ENCODE measurements at places on chromosomes 13 and 19.

- DNase-seq, result no peak
Measured at GRCh38 chr19:55479451-55480230, 3.2 kb downstream of the ZNF628 start.

GRCh38 chr13:28557725-28558520 is 63.0 kb upstream of the FLT1 start:
- no peak for DNase-seq

DNA sequence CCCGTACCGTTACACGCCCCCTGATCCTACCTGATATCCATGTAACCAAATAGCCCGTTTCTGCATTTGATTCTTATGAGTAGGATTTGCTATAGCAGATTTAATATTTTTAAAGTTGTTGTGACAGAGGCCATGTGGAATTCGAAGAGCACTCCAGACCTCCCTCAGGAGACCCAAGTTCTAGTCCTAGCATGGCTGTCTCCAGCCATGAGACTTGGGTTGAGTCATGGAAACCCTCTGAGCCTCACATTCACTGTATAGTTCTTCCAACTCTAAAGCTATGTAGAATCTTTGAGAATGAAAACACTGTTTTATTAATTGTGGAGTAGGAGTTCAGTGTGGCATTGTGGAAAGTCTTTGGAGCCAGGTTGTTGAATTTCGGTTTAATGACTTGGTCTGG is 8.0 kb upstream of the GPR183 start:
- DNase-seq, result no peak

- DNase-seq, result no peak
Measured at GRCh38 chr19:33089010-33089409, 8.0 kb downstream of the GPATCH1 start.

- DNase-seq, result no peak
Measured at GRCh38 chr19:38025909-38026307, 118.9 kb downstream of the SIPA1L3 start.

- DNase-seq, result no peak
Measured at GRCh38 chr13:96072392-96072791, 17.5 kb upstream of the HS6ST3 start.

- peak; percentile 15 for DNase-seq
Measured at GRCh38 chr19:11578258-11579142, 1.1 kb upstream of the ACP5 start.

- DNase-seq, result no peak
Measured at GRCh38 chr19:50745221-50745620, 22.1 kb downstream of the CLEC11A start.

DNA sequence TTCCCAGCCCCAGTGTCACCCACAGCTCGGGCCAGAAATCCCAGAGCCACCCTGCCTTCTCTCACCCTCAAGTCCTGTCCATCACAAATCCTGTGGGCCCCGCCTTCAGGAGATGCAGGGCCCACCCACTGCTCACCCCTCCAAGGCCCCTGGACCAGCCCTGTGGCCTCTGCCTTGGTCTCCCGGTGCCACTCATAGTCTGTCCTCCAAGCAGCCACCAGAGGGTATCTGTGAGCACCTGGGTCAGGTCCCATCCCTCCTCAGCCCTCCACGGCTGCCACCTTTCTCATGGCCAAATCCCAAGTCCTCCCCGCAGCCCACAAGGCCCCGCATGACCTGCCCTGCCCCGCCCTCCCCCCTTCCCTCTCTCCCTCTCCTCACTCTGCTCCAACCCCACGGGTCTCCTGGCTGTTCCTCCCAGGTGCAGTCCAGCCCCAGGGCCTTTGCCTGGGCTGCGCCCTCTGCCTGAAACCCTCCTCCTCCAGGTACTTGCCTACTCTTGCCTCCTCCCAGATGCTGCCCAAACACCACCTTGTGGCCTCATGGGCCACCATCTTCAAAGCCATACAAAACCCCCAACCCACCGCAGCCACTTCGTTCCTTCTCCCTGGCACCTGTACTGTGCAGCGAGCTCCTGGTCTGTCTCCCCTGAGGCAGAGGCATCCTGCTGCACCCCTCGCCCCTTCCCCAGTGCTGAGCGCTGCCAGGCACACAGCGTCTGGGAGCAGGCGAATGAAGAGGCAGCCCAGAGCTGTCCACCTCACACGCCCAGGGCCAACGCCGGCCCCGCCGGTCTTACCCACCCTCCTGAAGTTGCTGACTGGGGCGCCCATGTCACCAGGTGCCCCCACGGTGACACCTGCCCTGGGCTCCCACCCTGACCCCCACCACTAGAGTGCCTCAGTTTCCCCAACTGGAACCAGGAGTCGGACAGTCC is 13.2 kb upstream of the UQCR11 start:
- DNase-seq, result no peak

- no peak for DNase-seq
Measured at GRCh38 chr13:113489171-113489548, 1.4 kb downstream of the DCUN1D2 start.

GRCh38 chr13:43558326-43558725 is 228.4 kb downstream of the ENOX1 start:
- no peak for DNase-seq

DNA sequence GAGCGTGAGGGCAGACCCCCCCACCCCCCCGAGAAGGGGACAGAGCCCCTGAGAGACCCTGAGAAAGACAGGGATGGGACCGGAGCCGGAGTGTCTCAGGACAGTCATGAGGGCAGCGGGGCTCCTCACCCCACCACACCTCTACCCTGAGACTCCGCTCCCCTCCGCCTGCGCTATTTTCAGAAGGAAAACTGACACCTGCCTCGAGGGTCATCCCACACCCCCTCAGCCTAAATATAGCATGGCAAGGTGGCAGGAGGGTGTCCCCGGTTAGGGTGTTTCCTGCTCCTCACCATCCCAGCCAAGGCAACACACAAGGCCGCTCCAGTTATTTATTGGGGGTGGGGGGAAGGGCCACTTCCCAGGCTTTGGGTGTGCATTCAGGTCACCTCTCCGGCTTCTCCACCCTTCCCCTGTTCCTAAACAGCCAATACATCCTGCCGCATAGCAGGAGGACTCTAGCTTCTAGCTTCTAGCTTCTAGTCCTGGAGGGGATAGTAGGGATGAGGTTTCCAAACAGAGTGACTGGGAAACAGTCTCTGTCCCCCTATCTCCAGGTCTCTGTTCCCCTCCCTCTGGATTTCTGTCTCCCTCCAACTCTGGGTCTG is 1.4 kb upstream of the NTF4 start:
- DNase-seq, result no peak

GRCh38 chr19:28358633-28359032 is 854.3 kb downstream of the UQCRFS1 start:
- no peak for DNase-seq

GRCh38 chr19:33706631-33707030 is 84.9 kb downstream of the CHST8 start:
- DNase-seq, result no peak

DNA sequence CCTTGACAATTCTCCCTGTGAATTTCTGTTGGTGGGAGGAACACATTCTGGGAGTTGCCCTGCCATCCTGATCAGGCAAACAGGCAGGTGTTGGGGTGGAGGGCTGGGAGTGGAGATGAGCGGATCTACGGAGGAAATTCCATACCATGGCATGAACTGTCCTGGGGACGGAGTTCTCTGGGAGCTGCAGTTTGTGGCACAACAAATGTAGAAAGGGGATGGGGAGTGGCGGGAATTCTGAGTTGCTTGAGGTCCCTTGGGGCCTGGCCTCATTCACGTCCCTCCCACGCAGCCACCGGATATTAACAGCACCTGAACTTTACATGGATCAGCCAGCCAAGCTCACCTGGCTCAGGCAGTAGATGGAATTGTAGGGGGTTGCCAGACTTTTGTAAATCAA is 70.0 kb downstream of the CHST8 start:
- DNase-seq, result no peak

GRCh38 chr13:99265821-99266426 is 7.7 kb upstream of the GPR18 start:
- DNase-seq, result no peak

DNA sequence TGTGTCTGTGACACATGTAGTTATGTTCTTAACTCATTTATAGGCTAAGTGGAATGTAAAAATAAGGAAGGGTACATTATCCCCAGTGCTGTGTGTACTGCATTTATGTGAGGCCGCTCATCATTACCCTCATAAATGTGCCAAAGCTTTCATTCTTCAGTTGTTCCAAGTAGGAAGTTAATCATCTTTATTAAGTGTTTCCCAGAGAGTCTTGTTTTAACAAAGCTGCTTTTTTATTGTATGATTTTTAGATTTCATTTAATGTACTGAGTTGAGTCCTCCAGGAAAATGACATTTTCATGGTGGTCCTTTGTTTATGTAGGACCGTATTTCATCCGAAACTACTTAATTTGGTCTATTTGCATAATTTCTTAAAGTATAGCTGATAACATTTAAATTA is 379.8 kb downstream of the DLEU7 start:
- DNase-seq, result no peak

DNA sequence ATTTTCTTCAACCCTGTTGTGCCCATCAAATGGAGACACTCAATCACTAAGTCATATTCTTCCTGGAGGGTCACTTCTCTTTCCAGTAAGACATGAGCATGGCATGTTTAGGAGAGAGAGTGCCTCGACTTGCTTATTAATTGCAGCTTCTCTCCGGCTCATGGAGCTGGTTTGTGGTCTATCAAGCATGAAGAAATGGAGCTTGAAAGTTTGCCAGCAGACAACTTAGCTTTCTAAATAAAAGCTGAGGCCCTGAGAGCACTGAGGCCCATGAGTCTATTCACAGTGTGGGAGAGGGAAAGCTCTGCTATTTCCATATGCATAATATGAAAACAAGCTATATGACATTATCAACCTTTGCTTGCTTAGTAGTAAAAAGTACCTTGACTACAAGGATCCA is 378.5 kb downstream of the FGF9 start:
- DNase-seq, result no peak

GRCh38 chr19:18440415-18440877 is 2.5 kb upstream of the ISYNA1 start:
- no peak for DNase-seq

- DNase-seq, result no peak
Measured at GRCh38 chr13:103731959-103732358, 665.7 kb upstream of the SLC10A2 start.

DNA sequence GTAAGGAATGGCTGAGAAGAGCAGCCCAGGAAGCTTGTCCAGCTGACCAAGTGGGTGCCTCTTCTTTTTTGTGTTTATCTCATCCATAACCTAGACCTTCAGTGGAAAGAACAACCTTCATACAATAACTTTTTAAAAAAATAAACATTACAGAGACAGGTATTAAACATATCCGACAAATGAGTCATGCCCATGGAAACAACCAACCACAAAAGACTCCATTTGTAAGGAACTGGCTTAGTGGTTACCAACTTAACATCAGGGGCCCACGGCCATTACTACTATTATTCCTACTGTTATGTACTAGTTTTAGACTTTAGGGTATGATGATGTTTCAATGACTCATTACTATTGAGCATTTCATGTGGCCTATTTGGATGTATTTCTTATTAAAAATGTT is 191.7 kb upstream of the SERP2 start:
- DNase-seq, result no peak
